ENCODE measurements at places on chromosomes 13 and 19.

- DNase-seq: no peak
Observed at GRCh38 chr19:2942928-2943640, 1.7 kb downstream of the ZNF77 start.

DNA sequence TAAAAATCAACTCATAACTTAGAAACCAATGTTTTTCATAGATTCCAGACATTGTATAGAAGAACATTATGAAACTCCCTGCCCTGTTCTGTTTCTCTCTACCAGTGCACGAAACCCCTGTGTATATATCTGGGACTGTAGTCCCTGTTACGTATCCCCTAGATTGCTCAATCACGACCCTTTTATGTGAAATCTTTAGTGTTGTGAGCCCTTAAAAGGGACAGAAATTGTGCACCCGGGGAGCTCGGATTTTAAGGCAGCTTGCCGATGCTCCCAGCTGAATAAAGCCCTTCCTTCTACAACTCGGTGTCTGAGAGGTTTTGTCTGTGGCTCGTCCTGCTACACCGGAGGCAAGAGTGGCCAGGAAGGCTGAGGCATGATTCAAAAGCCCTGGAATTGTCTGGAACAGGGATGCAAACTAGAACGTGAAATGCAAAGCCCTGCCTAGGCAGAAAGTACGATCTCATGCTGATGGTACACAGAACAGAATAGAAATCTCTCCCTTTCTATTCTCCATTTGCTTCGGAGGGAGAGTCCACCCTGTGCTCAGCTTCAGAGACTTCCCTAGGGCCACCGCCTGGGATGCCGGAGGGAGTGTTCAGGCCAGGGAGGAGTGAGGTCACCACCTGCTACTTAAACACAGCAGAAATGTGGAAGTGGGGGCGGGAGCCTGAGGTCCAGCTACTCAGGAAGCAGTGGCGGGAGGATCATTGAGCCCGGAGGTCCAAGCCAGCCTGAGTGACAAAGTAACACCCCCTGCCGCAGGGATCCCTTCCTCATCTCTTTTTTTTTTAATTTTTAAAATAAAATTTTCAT, 758 bp upstream of the ZNF888 start:
- peak; percentile 45 for DNase-seq

DNA sequence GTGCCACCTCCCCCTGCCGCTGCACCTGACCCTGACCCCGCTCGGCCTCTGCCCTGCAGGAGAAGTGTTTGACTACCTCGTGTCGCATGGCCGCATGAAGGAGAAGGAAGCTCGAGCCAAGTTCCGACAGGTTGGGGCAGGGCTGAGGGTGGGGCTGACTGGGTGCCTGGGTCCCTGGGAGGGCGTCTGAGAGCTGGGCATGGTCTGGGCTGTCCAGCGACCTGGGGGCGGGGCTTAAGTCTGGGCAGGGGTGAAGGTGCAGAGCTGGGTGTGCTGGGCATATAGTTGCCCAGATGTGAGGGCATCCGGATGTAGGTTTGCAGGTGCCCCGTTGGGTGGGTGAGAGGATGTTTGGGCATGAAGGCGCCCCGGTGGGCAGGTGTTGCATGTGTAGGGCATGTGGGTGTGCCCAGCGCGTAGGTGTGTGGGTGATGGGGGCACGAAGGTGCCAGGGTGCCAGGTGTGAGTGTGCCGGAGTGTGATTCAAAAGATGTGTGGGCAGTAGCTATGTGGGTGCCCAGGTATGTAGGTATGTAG, 13.8 kb downstream of the MARK4 start:
- no peak for DNase-seq

DNA sequence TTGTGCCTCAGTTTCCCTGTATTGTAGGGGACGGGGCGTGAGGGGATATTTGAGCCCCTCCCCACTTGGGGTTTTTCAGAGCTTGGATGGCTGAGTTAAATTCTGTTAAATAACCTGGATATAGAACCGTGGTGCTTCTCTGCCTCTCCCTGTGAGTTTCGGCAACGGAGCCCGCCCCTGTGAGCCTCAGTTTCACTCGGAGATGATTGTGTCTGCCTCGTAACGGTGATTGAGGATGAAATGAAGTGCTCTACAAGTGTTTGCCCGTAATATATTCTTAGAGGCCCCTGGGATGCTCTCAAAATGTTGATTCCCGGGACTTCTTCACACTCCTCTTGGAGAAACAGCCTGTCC, 509 bp downstream of the KXD1 start:
- DNase-seq: peak; percentile 25

DNA sequence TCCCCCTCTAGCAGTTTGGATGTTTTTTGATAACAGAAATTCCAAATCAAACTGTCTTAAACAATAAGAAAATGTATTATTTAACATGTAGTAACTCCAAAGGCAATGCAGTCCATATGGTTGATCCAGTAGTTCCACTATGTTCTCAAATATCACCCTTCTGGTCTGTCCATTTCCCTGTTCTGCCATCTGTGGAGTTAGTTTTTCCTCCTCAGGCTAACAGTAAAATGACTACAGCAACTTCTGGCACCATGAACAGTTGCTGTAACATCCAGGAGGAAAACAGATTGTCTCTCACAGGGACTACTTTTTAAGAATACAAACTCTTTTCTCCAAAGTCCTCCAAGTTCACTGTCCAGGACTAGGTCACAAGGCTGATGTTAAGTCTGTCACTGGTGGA, 455.4 kb downstream of the FGF14 start:
- no peak for DNase-seq

DNA sequence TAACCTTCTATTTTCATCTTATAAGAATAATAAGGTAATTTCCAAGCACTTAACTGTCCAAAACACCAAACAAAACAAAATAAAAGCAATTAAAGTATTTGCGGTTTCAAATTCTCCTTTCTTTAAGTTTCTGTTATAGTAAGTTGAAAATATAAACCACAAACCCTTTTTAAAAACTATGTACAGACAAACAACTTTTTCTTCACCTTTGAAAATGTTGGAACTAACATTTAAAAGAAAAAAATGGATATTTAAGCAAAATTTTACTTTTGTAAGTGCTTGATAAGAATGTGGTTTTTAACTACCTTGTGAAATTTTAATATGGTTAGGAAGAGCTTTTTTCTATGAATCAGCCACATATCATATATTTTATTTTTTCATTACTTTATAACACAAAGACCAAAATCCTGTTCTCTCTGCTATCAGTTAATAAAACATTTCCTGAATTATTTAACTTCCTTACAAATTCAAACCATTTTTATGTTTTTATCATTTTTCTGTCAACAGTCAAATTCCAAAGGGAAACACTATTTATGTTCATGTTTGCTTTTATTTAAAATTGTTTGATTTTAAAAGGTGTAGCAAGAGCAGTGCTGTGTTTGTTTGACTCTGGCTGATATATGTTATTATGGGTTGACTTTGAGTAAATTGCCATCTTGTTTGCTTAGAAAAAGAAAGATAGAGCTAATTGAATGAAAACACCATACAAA, 554.1 kb upstream of the KLHL1 start:
- DNase-seq: no peak

DNA sequence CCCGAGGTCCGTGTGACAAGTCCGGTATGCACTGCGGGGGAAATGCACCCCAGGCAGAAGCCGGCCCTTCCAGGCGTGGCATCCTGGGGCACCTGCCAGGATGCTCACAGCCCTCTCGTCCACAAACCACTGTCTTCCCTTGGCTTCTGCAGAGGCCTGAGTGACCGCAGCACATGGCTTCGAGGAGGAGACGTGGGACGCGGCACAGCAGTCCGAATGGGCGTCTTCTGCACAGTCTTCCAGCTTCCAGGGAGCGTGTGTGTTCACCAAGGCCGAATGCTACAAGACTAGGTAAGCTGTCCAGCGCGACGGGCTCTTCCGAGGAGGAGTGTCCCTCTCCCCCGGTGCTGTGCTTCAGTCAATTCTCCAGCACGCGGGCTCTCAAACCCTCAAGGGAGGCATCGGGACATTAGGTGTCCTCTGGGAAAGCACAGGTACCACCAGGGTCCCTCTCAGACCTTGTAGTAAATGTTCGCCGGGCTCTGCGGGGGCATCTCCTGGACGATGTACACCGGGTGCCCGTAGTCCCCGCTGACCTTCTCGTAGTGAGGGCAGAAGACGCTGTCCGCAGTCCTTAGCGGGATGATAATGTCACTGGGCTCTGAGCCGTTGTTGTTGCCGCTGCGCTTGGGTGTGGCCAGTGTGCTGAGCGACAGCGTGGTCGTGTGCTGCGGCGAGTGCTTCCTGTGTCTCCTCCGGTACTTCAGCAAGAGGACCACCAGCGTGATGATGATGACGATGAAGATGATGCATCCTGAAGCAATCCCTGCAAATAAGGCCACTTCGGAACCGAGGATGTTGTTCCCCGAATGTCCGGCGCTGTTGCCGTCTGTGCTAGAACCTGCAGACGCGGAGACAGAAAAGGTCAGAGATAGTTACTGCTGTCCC, 42.6 kb downstream of the EFNB2 start:
- no peak for DNase-seq

DNA sequence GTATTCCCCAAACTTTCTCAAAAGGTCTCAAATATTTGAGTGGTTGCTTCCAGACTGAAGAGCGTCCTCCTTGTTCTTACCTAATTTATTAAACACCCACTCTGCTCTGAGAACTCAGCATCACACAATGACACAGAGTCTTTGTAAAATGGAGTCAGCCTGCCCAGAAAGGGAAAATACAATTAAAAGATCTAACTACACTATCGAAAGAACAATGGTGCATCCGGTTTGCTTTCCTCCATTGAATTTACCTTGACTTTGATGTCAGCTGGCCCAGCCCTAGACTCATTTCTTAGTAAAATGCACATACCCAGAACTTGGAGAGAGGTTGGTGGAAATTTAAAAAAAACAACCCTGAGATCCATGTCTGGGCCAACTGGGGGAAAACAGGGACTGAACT, 120.7 kb upstream of the SERP2 start:
- no peak for DNase-seq

DNA sequence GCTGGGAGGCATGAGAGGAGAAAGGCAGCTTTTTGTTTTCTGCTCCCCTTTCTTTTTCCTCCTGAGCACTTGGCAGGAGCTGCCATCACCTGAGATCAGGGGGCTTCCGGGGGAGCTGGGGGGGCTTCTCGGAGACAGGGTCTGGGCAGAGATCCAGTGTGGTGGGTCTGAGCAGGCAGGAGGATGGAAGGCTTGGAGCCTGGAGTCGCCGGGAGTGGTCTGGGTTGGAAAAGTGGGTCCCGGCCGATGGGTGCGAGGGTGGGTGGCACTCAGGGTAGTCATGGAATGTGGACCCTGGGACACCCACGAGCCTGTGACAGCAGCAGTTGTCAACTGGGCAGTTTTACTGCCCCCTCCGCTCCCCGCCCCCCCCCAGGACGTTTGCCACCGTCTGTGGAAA, 2.2 kb upstream of the ADM5 start:
- no peak for DNase-seq

DNA sequence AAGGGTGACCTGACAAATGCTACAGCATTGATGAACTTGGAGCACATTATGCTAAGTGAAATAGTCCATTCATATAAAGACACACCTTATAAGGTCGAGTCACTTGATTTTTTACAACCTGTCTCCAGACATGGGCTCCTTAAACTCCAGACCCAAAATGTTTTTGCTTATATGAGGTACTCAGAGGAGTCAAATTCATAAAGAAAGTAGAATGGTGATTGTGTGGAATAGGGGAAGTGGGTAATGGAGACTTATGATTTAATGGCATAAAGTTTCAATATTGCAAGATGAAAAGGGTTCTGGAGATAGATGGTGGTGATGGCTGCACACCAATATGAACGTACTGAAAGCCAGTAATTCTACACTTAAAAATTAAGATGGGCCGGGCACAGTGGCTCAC, 59.3 kb downstream of the ZNF627 start:
- no peak for DNase-seq

- DNase-seq: no peak
Observed at GRCh38 chr13:105135852-105136615, 1399.4 kb downstream of the EFNB2 start.

GRCh38 chr13:71576571-71576970, 290.4 kb downstream of the DACH1 start:
- DNase-seq: no peak

DNA sequence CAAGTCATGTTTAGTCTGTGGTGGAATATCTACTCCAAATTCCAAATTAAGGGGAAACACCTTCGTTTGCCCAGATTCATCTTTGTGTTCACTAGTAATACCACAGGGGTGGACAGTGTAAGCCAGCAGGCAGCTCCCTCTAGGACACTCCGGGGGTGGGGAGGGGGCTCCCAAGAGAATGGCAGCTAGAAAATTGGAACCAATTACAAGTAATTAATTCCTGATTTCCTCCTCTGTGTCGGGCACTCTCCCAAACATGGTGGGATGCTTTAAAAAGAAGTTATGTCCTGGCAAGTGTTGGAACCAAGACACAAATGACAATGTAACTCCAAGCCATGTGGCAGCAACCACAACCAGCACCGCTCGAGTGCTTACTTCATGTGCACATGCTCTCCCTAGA, 5.9 kb downstream of the COL4A1 start:
- no peak for DNase-seq
